ENCODE measurements at places on chromosomes 7 and 10. TPM values are rescaled to one million over a fixed set of nuclear protein-coding genes. Genes with fewer than 3 reads are reported as not detected.

DNA sequence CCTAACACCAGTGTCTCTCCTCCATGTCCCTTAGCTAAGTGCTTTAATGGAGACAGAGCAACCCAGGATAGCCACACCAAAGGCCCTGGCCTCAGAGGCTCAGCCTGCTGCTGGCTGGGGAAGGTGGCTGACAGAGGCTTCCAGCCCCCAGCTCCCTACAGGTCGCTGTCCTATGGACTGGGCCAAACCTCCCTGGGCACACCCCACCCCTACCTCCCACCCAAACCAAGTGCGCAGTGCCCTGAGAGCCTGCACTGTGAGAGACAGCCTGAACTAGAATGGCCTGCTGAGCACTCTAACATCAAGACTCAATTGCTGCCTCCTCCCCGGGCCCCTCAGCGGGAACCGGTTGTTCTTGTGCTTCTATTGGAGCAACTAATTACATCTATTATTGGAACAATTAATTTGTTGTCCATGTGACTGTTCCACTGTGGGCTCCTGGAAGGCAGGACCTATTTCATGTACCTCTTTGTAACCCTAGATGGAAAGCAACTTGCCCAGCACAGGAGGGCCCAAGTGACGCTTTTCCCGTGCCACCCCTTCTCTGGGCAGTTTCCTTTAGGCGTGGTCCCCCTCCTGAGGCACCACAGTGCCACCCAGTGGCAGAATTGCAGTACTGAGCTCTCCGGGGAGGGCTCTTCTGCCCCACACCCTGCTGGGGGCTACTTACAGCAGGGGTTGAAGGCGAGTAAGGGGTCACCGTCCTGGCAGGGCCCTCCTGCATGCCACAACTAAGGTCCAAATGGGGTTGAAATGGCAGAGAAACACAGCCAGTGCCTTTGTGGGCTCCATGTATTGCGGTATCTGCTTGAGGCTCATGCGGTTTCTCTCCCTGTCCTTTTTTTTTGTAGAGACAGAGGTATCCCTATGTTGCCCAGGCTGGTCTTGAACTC is 63.7 kb upstream of the WAPL start:
- peak; percentile 62 for DNase-seq

DNA sequence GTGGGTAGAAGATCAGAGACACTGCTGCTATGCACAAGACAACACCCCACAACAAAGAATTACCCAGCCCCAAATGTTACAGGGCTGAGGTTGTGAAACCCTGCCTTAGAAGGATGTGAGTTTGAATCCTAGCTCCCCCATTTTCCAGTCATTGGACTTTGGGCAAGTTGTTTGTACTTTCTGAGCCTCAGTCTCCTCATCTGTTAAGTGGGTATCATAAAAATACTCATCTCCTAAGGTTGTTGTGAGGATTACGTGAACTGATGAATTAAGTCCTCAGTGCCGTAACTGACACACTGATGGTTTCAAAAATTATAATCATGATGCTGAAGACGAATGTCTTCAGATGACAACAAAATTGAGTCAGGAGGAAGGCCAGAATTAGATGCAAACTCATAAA is 30.3 kb downstream of the RHOBTB1 start:
- DNase-seq: no peak

GRCh38 chr10:123884907-123885381 is 6.7 kb downstream of the CPXM2 start:
- DNase-seq: no peak

GRCh38 chr7:117137868-117138267 is 184.6 kb downstream of the ST7 start:
- no peak for DNase-seq

GRCh38 chr7:1141651-1142050 is 18.3 kb downstream of the ZFAND2A start:
- DNase-seq: no peak

- DNase-seq: no peak
These were observed 86.5 kb downstream of the PARP12 start for GRCh38 chr7:139976055-139976837.

- DNase-seq: no peak
These were observed 1.9 kb upstream of the STX1A start for GRCh38 chr7:73721377-73721817.

GRCh38 chr10:70324339-70324861 is 40.6 kb upstream of the NPFFR1 start:
- DNase-seq: no peak

- no peak for DNase-seq
These were observed 218.8 kb upstream of the CELF2 start for GRCh38 chr10:10798864-10799192.

GRCh38 chr7:142375710-142376313 is 118.0 kb upstream of the PRSS58 start:
- DNase-seq: peak; percentile 48

- DNase-seq: peak; percentile 91
These were observed 84.7 kb downstream of the MAPK8 start for GRCh38 chr10:48390933-48391845.

DNA sequence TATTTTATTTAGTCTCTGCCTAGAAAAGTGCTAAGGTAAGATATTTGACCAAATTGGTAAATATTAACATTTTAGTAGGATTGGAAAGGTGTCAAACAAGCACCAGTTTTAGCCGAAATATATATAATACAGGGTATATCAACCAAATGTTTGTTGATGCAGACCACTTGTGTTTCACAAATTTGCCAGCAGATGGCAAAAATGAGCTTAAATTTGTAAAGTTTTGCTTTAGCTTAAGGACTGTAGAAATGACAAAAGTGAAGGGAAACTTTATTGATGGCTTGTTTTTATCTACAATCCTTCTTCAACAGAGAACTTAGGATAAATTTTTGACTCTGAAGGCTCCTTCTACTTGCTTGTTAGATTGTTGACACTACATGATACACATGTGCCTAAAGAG is 4.8 kb upstream of the POLR1F start:
- peak; percentile 38 for DNase-seq

GRCh38 chr7:148633761-148634160 is 43.2 kb downstream of the C7orf33 start:
- peak; percentile 66 for DNase-seq

DNA sequence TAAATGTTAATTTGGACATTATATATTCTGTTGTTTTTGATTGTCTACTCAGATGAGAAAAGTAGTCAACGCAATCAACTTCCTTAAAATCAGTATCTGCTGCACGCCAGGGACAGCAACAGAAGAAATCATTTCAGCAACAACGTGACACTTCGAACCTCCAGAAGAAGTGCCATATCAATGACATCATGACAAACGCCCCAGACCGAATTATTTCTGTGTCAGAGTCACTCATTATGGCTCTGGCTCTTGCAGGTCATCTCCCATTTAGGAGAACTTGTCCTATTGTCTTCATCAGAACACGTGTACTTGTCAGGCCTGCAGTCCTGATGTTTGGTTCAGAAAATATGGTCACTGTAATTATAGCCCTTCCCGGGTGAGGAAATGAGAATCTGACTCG is 276.3 kb downstream of the ADARB2 start:
- no peak for DNase-seq

GRCh38 chr10:70323138-70323696 is 39.4 kb upstream of the NPFFR1 start:
- DNase-seq: no peak

Gene SFMBT2
- 1.9 TPM for total RNA-seq

Gene OR2A5
- total RNA-seq: not detected

Gene TMEM236
- total RNA-seq: not detected

Gene ZNF783
- 6.9 TPM for total RNA-seq

Gene MYOF
- 85.0 TPM for total RNA-seq

Gene ZNF22
- total RNA-seq: 16.3 TPM

Gene OR2A1
- not detected for total RNA-seq

Gene HMX2
- 0.06 TPM for total RNA-seq

Gene VSTM2A
- not detected for total RNA-seq

Gene NANOS1
- total RNA-seq: 0.39 TPM

Measured in HT1080 (cell line).